HL-60 (cell line): ENCODE measurements at places on chromosomes 7 and 10.

GRCh38 chr7:100546129-100546925, 7.3 kb downstream of the AGFG2 start:
- DNase-seq = no peak

GRCh38 chr10:18099415-18099814, 40.8 kb upstream of the CACNB2 start:
- no peak for DNase-seq

- DNase-seq = no peak
These were observed 231.8 kb downstream of the WDR37 start for GRCh38 chr10:1287971-1288401.

DNA sequence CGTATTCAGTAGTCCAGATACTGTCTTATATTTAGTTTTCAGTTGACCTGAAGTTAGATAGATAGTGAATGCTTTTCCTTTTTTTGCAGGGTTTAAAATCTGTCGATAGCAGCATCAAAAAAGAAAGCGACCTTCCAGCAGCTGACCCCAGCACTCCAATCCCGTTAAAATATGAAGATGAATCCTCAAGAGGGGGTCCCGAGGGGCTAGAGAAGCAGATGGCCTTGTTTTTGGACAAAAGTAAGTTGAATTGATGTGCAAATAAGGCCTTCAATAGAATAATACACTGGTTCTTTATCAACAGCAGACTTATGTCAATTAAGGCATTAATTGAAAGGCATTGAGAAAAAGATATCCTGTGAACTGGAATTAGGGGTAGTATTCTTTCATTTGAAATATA, 18.7 kb downstream of the EDRF1 start:
- no peak for DNase-seq

DNA sequence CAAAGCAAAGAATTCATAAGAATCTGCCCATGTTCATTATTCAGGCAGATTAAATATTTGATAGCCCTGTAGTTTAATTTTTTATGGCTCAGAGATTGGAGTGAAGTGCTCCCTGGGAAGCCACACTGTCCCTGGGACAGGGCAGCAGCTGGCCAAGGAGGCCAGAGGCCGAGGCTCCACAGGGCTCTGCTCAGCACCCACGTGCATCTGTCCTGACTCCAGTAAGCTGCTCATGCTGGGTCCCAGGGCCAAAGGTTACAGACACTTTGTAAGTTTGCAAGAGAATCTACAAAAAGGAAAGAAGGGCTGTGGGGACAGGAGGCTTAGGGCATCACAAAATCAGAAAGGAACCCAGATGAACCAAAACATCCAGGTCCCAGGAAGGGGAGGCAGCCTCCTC, 155.5 kb downstream of the KCNMA1 start:
- DNase-seq = no peak

- DNase-seq = no peak
These were observed 72.3 kb upstream of the GATAD1 start for GRCh38 chr7:92375013-92375412.
